ENCODE measurements at places on chromosomes 4 and X.

DNA sequence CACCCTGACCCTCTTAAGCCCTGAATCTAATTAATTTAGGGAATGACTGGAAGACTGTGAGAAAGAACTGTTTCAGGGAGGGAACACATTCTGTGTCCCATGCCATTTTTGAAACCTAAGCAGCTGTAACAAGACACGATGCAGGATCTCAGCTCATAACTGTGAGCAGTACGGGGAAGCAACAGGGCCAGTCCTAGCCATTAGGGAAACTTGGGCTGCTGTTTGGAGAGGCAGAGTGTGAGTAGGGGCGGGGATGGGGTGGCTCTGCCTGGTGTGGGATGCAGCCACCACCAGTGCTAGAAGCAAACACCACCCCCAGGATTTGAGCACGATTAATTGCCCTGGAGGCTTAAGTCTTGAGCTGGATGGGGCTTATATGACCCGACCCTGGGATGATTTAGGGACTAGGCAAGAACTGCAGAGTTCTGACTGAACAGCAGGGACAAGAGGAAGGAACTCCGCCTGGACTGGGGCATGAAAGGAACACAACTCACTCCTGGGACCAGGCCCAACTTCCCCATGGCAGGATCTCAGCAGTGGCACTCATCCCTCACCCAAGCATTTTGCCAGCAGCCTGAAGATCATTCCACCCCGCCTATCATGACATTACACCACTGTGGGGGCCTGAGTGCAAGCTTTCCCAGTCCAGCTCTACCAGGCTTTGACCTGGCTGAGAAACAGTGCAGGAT lies 43.1 kb downstream of the ATRX start:
- DNase-seq: no peak

DNA sequence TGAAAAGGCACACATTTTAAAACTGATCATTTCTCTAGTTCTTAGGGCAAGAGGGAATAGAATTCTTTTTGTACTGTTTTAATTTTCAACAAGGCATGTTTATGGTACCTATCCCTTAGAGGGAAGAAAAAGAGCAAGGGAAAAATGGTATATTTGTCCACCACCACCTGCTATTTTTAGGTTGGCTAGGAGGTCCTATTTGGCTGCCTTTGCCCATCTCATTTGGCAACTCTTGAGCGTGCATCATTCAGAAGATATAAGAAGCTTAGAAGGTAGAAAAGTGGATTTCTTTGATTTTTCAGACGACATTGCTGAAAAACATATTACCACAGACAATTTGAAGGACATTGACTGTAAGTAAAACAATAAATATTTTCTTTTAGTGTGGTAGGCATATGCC lies 69.0 kb downstream of the DCK start:
- DNase-seq: no peak

DNA sequence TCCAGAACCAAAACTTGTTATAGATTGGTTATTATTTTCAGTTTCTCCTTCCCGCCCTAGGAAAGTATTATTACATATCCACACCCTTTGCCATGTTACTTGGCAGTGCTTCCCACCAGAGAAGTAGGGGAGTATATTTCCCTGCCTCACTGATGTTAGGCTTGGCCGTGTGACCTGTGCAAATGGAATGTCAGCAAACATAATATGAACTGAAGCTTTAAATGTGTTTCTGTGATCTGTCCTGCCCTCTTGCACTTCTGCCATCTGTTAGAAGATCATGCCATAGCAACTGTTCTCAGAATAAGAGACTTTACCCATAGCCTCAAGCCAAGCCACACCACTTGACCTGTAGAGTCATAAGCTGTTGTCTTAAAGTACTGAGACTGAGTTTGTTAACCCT lies 36.7 kb upstream of the NEUROG2 start:
- DNase-seq: no peak

DNA sequence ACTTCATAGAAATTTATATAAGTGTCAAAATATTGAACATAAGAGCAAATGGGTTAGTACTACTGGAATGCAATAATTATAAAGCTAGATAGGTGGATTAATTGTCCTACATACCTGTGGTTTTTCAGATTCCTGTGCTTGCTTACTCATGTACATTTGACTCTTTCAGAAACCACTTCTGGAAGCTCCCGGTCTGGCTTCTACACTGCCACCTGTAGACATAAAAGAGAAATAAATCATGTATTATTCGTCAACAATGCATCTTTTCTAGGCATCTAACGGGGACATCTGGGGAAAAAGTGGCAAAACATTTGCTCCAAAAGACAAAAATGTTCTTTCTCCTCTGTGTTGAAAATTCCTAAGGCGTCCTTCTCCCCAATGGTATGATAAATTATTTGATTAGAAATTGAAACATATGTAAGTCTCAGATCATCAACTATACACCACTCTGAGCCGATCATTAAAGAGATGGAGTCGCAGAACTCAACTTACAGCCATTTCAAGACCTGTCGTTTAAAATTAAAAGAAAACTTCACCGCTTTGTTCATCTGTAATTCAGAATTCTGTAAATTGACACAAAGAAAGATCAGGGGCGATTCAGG lies 648.7 kb upstream of the DIPK2B start:
- no peak for DNase-seq

GRCh38 chr4:162485486-162485885 lies 321.7 kb upstream of the FSTL5 start:
- no peak for DNase-seq

GRCh38 chrX:40173143-40174000 lies 75.6 kb upstream of the BCOR start:
- DNase-seq: no peak

DNA sequence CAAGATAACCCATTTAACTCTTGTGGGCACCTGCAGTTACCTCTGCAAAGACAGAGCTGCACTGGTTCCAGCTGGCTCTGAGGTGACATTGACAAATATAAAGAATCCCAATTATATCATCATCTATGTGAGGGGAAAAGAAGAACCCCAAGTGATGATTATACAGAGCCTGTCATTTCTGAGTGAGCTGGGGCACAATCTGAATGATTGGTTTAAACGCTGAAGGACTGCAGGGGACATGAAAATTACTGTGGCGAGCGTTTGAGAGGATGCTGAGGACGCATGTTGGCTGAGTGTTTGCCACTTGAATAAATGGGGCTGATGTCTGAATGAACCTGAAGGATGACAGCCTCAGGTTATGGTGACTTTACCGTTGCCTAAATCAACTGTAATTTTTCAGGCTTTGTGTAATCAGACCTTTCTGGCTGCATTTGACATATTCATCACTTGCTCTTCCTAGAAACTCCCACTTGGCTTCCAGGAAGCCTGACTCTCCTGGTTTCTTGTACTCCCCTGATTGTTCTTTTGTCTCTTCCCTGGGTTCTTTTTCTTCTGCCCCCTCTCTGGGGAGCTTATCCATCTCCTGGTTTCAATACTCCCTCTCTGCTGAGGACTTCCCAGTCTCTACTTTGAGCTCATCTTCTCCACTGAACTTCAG lies 4.1 kb upstream of the HSD17B10 start:
- DNase-seq: no peak

- no peak for DNase-seq
These were observed 102.4 kb upstream of the VCX2 start for GRCh38 chrX:8273451-8273895.

GRCh38 chr4:16083241-16084191 lies at the start of gene PROM1:
PROM1 (minus strand) TSS chr4:16084023; CDS start chr4:16075906, 8,117 bp downstream.
- no peak for DNase-seq

DNA sequence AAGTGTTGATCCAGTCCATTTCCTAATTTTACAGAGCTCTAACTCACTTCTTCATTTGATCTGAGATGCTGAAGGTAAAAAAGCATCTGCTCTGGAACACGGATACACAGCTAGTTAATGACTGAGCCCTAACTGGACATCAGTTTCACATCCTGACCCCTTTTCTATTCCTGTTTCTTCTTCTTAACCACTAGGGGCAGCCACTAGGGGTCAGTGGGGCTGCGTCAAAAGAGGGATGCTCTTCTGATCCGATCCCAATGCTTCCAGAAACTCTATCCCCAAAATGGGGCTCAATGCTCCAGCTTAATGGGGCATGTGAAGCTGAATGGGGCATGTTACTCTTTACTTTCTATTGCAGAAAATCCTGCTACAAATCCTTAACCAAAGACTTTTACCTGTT lies 33.4 kb upstream of the PHKA2 start:
- no peak for DNase-seq

DNA sequence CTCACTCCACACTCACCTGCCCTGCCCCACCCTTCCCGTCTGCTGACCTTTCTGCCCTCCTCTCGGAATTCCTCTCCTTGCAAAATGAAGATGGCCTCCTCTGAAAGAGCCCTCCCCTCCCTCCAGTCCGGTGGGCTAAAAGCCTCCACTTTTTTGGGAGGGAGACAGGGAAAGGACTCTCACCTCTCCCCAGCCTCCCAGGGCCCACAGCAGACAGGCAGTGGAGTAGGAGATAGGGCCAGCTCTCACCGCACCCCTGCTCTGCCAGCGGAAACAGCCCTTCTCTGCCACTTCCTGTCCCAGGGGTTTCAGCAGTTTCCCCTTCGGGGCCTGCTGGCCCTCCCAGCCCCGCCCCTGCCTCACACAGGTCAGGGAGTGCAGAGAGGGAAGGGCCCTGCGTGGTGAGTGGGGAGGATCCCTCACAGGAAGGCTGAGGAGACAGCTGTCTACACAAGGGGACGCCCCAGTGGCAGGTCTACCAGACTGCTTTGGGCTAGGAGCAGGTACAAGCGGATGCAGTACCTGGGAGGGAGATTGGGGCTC lies 18.2 kb downstream of the ELF4 start:
- DNase-seq: no peak

DNA sequence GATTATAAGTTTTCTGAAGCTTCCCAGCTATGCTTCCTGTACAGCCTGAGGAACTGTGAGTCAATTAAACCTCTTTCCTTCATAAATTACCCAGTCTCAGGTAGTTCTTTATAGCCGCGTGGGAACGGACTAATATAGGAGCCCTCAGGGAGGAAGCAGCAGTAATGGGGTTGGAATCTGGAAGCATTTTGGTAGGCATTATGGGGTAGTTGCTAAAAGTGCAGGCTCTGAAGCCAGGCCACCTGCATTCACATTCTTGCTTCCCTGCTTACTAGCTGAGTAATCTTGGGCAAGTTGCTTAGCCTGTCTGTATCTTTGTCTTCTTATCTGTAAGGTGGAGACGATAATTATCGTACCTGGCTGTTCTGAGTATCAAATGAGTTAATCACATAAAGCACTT lies 137.9 kb upstream of the NHS start:
- DNase-seq: no peak

- no peak for DNase-seq
These were observed 34.1 kb downstream of the YIPF6 start for GRCh38 chrX:68532831-68533533.

- no peak for DNase-seq
These were observed 43.7 kb upstream of the FAM9C start for GRCh38 chrX:13088156-13088487.

DNA sequence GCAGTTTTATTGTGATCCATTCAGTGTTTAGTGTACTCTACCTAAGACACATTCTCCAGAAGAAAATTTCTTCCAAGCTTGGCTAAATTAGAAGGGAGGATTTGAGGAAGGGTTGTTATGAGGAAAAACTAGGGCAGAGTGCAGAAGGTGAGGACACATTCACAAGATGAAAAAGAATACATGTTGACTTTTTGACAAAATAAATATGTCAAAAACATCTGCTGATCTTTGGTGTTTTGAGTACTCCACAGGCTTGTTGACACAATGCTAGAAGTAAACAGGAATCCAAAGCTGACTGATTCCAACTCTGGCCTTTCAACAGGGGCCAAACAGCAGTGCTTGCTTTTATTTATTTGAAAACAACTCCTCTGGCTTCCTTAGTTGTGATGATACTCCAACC lies 125.8 kb upstream of the SLC7A11 start:
- DNase-seq: no peak

GRCh38 chr4:2368746-2369437 lies 49.6 kb downstream of the ZFYVE28 start:
- no peak for DNase-seq

GRCh38 chr4:162706632-162707031 lies 460.1 kb downstream of the NAF1 start:
- DNase-seq: no peak

GRCh38 chr4:7320206-7320797 lies 114.4 kb downstream of the PSAPL1 start:
- DNase-seq: no peak

- DNase-seq: no peak
These were observed 196.4 kb downstream of the FBXO8 start for GRCh38 chr4:174086829-174087799.

DNA sequence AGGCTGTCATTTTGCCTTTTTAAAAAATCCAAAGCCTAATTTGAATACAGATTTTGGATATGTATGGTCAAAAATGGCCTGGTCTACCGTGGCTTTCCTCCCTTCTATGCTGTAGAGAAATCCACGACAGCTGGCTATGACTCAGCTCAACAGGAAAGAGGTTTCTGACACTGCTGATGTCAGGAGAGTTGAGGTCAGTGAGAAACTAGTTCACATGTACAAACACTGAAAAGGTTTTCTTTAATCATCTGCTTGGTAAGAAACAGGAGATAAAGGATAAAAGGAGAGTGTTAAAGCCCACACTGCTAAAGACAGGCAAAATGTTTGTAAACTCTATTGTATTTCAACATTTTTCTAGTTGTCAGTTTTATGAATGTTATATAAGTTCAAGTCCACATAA lies 113.9 kb downstream of the NYX start:
- no peak for DNase-seq

DNA sequence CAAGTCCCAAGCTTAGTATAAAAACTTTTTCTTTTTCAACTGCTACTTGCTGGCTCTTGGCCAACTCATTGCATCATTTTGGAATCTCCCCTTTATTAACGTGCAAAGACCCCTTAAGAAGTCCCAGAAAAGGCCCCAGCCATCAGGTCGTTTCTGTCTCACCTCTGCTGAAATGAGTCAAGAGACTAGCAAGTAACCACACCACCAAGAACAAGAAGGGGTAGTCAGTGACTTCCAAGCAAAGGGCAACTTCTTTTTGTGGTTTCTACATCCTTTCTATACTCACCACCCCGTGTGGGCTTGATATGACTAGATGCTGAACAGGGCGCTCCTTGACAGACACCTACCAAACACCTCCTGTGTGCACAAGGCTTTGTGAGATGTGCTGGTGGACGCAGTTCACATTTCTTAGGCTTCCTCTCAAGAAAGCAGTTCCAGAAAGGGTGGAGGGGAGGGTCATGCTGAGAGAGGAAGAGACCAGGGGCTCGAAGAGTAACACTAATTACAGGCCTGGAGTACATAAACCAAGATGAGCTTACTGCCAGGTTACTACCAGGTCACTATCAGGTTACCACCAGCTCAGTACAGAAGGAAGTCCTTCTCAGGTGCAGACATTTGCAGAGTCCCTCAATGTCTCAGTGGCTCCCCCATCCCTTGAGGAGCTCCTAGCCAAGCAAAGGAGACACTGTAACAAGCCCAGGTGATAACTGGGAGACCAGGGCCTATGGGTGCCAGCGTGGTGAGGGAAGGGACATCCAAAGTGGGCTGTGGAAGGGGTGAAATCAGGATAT lies 19.3 kb downstream of the JAKMIP1 start:
- DNase-seq: no peak

GRCh38 chr4:108889696-108890483 lies 127.0 kb upstream of the ETNPPL start:
- DNase-seq: no peak

DNA sequence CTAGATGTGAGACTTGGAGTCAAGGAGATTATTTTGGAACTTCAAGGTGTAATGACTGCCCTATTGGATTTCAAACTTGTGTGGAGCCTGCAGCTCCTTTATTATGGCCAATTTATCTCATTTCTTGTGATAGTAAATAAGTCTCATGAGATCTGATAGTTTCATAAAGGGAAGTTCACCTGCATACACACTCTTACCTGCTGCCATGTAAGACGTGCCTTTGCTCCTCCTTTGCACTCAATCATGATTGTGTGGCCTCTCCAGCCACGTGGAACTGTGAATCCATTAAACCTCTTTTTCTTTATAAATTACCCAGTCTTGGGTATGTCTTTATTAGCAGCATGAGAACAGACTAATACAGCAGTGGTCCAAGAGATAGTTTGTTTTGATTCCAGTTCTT lies 19.1 kb downstream of the PF4 start:
- DNase-seq: no peak
